ENCODE measurements at places on chromosomes 5 and 9.

DNA sequence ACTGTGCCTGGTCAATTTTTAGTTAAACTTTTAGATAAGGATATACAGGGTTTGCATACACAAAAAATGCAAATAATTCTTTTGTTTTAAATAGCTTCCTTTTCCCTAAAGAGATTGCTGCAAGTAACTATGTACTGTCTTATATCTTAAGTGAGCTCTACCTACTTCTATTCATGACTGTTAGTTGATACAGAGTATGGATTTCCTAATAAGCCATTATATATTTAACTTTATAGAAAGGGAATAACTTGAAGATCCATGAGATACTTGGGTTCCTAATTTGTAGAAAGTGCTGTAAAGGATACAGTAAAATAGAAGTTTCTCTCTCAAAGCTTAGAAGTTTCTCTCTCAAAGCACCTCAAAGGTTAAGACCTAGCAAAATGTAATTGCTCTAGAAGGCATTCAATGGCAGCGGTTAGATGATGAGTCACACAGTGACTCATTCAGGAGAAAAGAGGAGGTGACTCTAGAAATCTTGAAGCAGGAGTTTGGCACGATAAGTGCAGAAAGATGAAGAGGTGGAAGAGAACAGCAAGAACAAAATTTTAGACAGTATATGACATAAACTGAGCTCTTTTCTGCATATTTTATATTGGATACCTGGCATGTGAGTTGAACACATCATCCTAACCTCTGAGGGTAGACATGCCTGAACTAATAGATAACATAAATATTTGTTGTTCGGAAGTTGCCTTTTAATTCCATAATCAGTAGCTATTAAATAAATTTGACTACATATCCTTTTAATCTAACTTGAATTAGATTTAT is 5.5 kb upstream of the DNAJC21 start:
- DNase-seq, result no peak

DNA sequence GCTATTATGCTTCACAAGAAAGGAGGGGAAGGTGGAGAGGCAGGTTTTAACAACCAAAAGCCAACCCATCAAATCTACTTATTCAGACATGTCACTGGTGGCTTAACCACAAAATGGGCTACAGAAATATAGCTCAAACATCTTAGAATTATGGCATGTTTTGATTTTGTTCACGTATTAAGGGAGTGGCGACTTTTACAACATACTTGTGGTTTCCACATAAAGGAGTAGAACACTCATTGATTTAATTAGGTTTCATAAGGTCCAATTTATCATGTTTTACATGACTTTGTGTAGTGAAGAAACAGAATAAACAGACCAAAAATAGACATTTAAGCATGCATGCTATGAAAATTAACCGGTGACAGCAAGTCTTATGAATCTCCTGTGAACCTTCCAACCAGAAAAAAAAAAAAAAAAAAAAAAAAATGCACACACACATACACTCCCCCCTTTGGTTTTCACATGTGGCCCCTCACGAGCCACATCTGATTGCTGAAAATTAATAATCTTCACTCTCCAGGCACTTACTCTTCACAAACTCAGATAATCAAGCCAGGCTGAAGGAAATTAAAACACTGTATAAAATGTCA is 5.4 kb downstream of the ZNF608 start:
- no peak for DNase-seq

DNA sequence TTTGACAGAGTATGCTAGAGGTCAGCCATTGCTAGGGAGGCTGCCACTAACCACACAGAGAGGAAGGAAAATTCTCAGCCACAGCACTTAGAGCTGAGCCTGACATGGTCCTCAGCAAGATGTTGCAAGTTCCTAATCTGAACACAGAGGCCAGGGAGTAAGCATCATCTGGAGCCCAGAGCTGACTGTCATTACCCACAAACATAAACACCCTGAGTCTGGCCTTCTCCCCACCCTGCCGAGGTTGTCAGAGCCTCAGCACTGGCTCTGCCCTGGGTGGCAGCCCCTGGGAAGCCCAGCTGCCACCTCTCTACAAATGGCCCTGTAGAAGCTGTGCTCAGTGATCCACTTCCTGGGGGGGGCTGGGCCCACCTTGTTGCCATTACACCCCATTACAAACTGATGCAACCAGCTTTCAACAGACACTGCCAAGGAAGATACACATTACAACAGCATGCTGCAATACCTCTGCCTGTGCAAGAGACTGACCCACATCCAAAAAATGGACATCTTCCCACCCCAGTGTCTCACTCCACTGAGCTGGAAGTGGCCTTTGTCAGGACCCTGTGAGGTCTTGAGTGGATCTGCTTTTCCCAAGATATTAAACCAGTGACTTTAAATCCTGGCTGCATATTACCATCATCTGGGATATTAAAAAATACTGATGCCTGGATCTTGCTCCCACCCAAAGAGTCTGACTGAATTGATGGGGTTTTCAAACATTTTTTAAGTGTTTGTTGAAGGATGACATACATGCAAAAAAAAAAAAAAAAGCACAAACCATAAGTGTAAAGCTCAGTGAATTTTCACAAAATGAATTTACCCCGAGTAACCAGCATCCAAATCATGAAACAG is 33.0 kb downstream of the IRF1 start:
- no peak for DNase-seq

- peak; percentile 22 for DNase-seq
Measured at GRCh38 chr9:34664281-34665066, 2.0 kb upstream of the CCL27 start.
